ENCODE measurements at places on chromosomes 5 and 9.

DNA sequence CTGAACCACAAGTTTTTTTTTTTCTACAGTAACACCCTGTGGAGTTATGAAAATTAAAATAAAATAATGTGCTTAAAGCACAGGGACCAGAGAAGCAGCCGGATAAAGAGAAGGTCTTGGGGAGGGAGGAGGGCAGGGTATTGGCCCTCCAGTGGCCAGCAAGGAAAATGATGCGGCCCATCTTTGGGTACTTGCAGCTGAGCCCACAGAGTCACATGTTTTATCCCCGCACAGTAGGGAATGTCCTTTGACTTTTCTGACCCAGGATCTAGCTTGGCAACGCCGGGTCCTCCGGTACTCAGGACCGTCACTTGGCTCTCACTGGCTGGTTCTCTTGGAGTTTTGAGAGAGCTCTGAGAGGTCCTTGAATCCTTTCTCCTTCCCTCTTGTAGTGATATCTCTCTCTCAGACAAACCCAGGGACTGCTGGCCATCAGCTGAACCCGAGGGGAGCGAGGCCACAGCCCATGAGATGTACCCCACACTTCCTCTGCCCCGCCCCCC lies 35.3 kb upstream of the HSPA9 start:
- no peak for DNase-seq

DNA sequence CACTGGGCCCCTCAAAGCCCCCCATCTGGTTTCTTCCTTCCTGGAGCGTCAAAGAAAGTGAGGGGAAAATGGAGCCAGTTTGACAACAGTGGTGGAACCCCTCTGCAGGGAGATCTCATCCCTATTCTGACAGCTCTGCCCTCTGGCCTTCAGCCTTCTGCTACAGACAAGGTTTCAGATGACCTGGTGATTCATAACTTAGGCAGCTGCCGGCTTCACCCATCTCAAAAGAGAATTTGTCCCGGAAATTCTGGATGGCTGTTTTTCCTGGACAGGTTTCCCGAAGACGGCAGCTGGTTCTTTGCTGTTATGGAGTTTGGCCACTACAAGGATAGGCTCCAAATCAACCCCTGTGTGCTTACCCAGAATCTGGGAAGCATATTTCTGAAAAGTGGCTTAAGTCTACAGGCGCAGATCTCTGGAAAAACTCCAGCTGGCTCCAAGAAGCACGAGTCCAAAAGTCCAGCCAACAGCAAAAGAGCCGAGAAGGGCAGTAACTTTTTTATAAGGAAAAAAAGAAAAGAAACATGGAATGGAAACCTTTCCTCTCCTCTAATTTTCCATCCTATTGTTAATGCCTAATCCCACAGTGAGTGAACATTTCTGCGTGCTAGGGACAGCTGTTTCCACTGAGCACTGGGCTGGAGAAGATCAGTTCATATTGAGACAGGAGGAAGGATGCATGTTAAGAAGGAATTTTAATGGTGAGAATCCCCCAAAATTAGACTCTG lies 54.5 kb downstream of the ZNF366 start:
- no peak for DNase-seq

- peak; percentile 34 for DNase-seq
Observed at GRCh38 chr9:112007575-112008240, 111.1 kb downstream of the UGCG start.

DNA sequence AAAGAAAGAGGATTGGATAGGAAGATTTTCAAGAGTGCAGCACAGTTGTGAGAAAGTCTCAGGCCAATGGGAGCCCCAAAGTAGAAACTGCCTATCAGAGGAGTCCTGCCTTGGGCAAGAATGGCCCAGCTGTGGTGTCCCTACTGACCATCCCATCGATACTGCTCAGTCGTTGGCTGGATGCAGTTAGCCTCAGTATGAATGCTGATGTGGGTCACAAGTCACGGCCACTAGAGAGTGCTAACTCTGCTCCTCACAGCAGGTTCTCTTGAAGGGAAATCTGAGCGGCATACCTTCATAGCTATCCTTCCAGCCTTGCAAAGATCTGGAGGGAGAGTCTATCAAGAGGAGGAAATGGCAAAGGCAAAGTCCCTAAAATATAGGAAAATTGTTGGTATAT lies 11.6 kb upstream of the CETN3 start:
- no peak for DNase-seq

GRCh38 chr5:154403776-154404387 lies 41.9 kb upstream of the SAP30L start:
- no peak for DNase-seq

DNA sequence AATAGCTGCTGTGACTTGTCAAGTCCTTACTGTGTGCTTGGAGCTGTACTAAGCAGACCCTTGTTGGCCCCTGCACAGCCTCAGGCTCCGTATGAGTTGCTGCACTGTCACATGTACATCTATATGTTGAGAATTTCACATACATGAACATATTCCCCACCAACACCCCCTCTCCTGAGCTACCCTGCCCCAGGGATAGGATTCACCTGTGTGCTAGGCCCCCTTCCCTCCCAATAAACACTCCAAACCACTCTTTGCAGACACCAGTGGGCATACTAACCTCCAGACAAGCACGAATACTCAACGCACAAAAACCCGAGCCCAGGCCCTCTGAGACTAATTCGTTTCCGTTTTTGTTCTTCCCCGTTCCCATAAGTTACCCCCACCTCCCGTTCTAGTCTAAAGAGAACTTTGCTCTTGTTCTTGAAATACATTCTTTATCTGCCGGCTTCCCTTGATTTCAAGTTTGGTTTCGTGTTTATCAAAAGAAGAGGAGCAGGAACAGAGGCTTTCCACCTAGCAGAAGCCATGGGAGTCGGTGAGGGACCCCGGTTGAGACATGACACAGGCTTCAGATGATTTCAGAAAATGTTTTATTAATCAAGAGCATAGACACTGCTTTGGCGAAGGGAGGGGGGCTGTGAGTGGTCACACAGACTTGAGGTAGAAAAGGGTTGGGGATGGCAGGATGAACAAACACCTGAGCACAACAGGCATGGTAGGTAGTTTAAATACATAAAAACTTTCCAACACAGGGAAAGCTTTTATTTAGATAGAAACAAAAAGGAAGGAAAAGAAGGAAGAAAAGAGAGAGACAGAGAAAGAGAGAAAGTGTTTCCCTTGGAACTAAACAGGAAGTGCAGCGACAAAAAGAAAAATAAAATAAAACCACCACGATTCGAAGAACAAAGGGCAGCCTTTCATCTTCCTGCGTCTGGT lies 3.4 kb downstream of the HAND1 start:
- DNase-seq: no peak

GRCh38 chr5:36378551-36378950 lies 76.8 kb upstream of the RANBP3L start:
- no peak for DNase-seq

DNA sequence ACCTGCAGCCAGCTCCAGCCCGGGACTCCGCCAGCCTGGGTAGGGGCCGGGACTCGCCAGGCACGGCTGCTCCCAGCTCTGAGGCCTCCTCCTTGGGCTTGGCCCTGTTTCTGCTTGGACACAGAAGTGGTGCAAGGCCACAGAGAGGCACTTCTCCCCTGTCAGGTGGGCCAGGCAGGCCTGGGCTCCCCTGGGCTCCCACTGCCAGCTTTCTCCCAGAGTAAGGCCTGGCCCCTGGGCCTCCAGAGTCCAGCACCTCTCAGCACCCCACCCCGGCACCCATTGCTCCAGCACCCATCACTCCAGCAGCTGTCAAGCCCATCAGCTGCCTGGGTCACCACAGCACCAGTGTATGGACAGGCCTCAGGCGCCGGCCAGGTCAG lies 71.1 kb upstream of the LRRTM2 start:
- DNase-seq: no peak

Measured in non-pigmented ciliary epithelial cell (primary cell).